HTR-8/SVneo (cell line): ENCODE measurements at places on chromosomes 16 and 17.
A peak's percentile ranks its signal among the peaks of the same experiment; 100 is the strongest.

- no peak for DNase-seq
These were observed 7.1 kb upstream of the HOXB9 start for GRCh38 chr17:48633266-48633677.

DNA sequence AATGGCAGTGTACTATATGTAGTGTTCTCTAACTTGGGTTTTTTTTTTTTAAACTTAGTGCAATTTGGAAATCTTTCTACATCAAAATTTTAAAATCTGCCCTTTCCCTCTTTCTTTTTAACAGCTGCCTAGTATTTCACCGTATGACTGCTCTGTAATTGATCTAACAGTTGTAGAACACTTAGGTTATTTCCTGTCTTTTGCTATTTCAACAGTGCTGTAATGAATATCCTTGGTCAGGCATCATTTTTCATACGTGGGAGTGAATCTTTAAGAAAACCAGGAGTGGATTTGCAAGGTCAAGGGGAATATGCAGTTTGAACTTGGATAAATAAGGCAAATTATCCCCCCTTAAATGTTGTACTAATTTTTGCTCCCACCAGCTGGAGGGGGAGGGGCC is 3.8 kb downstream of the NLRC5 start:
- DNase-seq: no peak

GRCh38 chr17:11369575-11369974 is 128.6 kb downstream of the SHISA6 start:
- DNase-seq: no peak

DNA sequence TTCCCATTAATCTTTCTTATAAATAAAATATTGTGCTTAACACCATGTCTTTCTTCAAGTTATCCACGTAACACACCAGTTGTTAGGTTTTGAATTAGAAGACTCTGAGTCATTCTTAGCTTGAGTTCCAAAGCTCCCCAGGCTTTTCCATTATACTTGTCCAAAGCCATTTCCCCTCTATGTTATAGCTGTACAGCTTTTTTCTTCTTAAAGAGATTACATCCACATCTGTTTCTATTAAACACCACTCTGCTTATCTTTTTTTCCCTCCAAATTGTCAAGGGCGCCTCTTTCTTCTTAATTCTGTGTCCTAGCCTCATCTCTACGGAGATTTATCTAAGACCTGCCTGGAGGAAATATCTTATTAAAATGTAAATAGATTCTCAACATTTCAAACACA is 139.4 kb upstream of the CPHXL start:
- DNase-seq: no peak

DNA sequence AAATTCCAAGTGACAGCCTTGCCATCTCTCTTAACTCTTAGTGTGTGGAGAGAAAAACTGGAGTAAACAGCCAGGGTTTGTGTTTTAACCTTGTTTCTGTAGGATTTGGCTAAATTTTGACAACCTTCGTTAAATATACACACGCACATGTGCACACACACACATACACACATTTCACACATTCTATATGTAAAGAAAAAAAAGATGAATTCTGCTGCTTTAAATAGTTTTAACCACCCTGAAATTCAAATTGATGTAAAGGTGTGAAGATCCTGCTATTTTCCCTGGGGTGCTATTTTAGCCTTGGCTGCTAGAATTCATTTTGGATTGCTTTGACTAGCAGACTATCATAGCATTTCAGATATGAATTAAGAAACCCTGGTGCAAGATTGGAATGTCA is 191.9 kb downstream of the FTO start:
- no peak for DNase-seq

- DNase-seq: no peak
These were observed 2.2 kb downstream of the RAB26 start for GRCh38 chr16:2150418-2151187.

DNA sequence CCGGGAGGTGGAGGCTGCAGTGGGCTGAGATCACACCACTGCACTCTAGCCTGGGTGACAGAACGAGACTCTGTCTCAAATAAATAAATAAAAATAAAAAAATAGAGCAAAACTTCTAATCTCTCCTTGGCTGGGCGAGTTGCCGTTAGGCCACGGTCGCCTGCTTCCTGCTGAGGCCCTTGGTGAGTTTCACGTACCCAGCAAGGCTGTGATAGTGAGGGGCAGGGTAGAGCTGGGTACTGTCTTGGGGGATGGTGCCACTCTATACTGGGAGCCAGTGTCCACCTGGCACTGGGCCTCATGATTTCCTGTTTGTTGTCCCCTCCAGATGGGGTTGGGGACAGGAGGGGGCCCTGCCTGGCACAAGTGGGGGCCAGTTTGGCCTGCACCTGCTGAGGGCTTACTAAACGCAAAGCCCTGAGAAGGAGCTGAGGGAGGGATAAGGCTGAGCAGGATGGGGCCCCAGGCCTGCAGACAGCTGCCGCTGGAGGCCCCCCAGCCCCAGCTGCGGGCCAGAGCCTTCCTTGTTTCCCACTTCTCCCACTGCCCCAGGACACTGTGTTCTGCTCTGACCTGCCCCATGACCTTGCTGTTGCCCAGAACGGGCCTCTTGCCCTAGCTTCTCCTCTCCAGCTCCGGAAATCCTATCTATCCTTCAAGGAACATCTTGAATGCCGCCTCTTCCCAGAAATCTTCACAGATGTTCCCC is 25.4 kb downstream of the GJD3 start:
- no peak for DNase-seq

DNA sequence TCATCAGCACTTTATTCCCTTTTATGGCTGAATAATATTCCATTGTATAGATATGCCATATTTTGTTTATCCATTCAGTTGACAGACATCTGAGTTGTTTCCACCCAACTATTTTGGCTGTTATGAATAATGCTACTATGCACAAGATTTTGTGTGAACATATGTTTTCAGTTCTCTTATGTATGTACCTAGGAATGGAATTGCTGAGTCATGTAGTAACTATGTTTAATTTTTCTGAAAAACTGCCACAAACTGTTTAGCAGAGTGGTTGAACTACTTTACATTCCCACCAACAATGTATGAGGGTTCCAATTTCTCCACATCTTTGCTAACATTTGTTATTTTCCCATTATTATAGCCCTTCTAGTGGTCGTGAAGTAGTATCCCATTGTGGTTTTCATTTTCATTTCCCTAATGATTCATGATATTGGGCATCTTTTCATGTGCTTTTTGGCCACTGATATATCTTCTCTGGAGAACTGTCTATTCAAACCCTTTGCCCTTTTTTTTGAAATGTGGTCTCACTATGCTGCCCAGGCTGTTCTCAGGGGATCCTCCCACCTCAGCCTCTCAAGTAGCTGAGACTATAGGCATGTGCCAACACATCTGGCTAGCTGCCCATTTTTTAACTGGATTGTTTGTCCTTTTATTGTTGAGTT is 26.3 kb downstream of the SMURF2 start:
- DNase-seq: no peak

GRCh38 chr16:63458846-63459245 is 1422.6 kb upstream of the CDH8 start:
- DNase-seq: no peak

DNA sequence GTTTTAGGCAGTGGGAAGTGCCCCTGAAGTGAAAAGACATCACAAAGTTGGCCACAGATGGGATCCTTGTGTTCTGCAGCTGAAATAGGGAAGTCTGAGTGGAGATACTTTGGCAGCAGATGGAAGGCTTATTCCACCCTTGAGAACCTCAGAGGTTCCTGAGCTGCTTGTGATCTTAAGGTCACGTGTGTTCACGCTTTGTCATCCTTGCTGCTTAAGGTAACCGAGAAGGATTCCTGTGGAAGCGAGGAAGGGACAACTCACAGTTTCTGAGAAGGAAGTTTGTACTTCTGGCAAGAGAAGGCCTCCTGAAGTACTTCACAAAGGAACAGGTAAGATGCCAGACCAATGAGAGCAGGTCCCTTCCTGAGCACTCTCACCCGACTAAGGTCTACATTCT is 12.2 kb downstream of the ADAP2 start:
- no peak for DNase-seq

DNA sequence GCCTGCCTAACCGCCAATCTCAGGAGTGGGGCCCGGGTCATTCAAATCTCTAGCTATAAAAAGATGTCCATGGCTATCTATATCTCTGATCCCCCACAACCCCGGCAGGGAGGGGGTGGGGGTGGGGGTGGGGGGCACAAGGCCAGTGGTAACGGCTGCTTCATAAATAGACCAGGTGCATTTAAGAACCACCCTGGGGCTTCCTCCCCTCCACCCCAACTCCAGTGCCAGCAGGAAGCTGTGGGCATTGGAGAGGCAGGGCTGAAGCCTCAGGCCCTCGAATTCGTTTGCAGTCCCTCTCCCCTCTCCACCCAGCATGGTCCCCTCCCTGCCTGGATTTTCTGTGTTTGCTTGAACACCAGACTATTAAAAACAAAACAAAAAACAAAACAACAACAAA is 56.0 kb downstream of the RAP1GAP2 start:
- no peak for DNase-seq

DNA sequence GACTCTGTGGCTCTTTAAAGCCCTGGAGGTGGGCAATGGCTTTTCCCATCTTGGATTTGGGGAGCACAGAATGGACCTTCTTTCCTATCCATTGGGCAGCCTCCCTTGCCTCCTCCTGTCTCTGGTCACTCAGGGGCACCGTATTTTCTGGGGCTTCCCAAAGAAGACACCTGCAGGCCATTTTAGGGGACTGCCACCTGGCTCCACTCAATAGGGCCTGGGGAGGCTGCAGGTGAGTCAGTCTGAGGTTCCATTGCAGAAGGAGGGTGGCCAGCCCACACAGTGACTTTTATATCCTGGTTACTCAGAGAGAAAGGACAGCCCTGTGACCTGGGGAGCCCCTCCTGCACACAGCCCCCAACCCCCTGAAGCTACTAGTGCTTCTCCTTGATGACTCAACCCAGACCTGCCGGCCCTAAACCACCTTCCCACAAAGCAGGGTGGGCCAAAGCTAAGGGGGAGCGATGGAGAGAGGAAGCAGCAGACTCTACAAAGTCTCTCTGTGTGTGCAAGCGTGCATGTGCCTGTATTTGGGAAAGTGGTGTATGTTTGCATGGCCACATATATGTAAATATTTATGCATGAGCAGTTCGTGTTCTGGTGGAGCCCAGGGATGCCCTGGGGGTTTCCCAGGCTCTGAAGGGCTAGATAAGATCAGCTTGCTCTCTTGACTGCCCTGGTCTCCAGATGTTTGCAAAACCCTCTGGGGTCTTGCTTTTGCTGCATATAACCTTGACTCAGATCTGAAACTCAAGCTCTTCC is 5.0 kb downstream of the CX3CL1 start:
- DNase-seq: no peak

- DNase-seq: no peak
These were observed 38.2 kb downstream of the CCDC42 start for GRCh38 chr17:8706431-8706830.

DNA sequence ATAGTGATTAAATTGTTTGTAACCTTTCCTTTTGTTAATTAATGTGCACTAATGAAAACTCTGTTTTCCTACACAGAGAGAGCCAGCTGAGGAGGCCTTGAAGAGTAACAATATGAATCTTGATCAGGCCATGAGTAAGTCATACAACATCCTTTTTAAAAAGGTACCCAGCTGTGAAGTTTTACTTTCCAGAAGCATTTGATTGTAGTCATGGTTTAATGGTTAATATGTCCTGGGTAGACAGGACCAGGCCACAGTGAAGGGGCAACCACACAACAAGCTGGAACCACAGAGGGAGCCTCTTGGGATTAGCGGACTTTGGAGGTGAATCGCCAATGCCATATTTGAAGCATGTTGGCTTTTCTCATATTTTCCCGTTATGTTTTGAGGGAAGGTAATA is 55.6 kb downstream of the TMC6 start:
- no peak for DNase-seq

DNA sequence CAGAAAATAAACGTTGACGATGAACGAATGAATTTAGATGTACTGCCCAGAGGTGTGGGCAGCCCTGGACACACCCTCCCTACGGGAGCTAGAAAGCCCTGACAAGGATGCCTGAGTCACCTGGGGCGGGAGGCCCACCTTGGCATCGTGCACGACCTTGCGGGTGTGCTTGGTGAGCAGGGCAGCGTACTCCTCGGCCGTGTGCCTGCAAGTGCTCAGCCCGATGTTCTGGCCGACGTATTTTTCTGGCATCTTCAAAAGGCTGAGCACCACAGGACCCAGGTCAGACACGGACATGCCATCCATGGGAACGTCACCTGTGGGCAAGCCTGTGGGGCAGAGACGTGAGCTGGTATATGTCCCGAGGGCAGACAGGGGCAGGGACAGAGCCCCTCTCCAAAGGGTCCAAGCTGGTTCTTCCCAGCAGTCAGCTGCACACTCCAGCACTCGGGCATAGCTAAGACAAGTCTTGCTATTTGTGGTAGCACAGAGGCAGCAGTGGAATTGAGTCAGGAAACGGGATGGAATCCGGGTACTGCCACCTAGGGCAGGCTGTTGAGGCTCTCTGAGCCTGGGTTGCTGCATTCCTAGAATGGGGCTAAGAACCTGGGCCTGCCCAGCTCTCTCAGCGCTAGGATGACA is 10.8 kb downstream of the NMRAL1 start:
- no peak for DNase-seq

- peak; percentile 92 for DNase-seq
These were observed 6.6 kb downstream of the WFIKKN2 start for GRCh38 chr17:50841949-50842354.

DNA sequence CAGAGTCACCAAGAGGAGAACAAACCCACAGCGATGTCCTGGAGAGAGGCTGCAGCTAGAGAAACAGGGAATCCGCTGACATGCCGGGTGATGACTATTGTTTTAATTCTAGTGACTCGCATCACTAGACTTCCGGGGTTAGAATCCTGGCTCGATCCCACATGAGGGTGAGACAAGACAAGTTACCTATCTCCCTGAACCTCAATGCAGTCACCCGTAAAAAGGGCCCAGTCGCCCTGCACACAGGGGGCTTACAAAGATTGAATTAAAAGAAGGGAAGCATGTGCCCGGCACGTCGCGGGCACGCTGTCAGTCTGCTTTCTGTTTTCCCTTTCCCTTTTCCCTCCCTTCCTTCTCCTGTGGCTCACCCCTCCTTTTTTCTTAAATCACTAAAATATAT is 212.9 kb upstream of the FOXF1 start:
- no peak for DNase-seq

DNA sequence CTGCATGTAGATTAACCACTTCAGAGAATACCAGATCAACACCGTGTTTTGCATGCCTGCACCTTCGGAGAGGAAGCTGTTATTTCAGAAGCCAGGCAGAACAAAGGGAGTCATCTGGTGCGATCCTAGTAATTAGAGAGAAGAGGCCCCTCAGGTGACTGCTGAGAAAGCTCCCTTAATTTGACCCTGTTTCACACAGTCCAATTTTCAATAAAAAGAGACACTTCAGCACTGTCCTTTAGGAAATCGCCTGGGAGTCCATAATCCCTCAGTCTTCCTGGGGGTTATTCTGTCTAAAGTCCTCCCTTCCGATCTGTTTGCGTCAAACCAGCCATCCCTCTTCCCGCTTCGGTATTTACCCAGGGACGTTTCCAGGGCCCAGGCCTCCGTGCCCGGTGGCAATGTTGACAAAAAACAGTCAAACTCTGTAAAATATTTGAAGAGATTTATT is 23.4 kb upstream of the TNRC6C start:
- DNase-seq: no peak
